Activated CD4-positive, alpha-beta T cell treated with anti-CD3 and anti-CD28 coated beads, Interleukin-2, Interleukin-4, amounts not matched to agents 100 ng/mL and 50 ng/mL, durations not matched to agents 16 hours and 8 hours (primary cell): ENCODE measurements at places on chromosomes 4 and X.

GRCh38 chr4:42488114-42488513, 90.8 kb downstream of the SHISA3 start:
- DNase-seq = no peak

GRCh38 chr4:165628572-165628971, 244.5 kb upstream of the TLL1 start:
- no peak for DNase-seq

- no peak for DNase-seq
Observed at GRCh38 chr4:128524311-128524710, 236.7 kb upstream of the PGRMC2 start.

DNA sequence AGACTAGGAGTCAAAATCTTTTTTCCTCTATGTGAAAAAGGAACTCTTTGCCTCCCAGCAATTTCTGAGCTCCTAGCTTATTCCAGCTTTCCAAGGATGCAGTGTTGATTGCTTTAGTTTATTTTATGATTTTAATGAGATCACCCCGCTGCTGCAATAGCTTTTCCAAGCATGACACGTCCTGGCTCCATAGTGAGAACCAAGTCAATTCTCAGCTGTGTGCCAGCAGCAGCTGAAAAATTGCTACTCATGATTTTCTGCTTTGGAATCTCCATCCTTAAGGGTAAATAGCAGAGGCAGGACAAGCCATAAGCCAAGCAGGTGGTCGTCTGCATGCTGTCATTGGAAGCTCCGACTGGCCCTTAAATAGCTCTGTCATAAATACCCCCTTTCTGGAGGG, 64.5 kb downstream of the FTHL17 start:
- no peak for DNase-seq

DNA sequence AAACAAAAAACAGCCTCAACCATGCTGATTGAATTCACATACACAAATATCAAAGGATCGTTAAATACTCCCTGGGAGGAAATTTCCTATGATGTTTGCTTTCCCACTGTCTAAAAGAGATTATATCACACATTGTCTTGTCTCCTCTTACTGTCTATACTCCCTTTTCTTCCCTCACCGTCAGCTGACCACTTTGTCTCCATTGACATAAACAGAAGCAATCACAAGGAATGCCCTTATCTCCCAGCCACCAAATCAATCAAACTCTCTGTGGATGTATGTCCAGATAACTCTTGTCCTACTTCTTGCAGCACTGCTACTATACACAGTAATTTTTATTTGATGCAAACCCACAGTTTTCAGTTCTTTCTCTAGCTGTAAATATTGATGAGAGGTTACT, 12.2 kb upstream of the NUDT9 start:
- no peak for DNase-seq

DNA sequence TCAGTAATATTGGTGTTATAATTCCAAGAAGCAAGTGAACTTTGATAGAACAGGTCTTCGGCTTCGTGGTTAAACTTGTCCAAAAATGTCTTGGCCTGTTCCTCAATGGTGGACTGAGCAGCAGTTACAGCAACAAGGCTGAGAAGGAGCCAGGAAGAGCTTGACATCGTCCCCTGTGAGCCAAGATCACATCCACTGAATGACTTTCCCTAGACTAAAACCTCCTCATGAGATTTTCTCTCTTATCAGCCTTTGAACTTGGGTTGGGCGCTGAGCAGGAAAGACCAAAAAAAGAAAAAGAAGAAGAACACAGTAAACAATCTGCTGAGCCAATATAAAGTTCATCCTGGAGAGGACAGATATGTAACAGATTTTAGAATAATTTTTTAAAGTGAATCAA, at the start of gene ACE2:
ACE2 (minus strand) TSS at position 216 of the 400 bp plus-strand sequence; CDS start at position 167, 49 bp downstream.
- no peak for DNase-seq

- DNase-seq = no peak
Observed at GRCh38 chrX:67717571-67717970, 173.8 kb downstream of the AR start.

DNA sequence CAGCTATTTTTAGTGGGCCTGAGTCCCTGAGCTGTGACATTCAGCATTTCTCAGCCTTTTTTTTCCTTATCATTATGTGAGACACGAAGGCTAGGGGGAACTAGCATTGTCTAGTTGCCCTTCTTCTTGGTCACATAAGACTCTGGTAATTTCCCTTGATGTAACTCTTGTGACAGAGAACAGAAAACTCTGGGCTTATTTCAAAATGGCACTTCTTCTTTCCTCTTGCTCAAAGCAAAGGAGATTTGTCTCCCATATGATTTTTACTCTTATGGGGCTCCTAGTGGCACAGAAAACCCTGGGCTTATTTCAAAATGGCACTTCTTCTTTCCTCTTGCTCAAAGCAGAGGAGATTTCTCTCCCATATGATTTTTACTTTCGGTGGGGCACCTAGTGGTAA, 14.7 kb downstream of the ATXN3L start:
- no peak for DNase-seq

GRCh38 chrX:96843566-96843965, 40.1 kb upstream of the RPA4 start:
- no peak for DNase-seq

- DNase-seq = no peak
Observed at GRCh38 chr4:94668724-94669123, 89.0 kb upstream of the BMPR1B start.

DNA sequence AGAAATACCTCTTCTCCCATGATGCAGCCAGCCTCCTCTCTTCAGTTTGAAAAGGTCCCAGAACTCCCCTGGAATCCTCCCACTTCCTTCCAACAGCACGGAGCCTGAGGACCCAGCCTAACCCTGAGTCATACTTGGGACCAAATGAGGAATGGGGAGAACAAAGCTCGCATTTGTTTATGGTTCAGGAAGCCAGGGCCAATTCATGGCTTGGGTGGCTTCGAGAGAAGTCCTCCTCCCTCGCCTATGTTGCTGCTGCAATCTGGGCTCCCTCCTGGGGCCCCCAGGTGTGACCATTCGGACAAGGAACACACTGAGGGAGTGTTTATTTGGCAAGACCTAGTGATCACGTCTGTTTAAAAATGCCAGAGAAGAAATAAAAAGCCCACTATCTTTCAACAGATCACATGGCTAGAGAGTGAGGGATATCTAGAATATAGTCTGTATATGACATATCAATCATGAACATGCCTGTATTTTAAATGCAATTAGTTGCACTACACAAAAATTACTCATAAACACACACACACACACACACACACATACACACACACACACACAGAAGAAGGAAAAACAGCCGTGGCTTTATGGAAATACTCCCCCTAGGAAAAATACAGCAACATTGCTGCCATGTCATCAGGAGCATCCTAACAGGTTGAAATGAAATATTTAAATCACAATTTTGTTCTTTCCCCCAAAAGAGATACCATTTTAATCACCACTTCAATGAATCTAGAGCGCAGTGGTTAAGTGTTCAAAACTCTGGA, 155.7 kb upstream of the MAP3K15 start:
- no peak for DNase-seq

GRCh38 chr4:159252491-159252890, 149.6 kb downstream of the RAPGEF2 start:
- no peak for DNase-seq

DNA sequence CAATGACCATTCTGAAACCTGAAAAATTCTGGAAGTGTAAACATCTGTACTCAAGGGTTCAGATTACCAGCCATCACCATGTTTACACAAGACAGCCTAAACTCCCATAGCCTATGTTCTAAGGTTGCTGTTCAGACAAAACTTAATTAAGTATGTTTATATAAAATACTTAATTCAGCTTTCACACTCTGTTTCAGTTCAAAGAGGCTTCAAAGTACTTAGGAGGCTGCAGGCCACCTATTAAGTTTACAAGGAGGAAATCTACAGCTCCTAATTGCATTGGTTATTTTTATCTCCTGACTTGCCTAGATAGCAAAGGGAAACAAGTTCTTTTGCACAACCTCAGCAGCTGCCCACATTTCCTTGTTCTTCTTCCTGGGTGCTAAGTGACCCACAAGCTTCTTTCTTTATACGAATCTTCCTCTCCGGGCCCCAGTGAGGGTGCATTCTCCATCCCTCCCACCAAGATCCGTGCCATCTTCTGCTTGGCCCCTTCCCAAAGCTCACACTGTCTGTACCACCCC, 2.0 kb downstream of the GAK start:
- no peak for DNase-seq

DNA sequence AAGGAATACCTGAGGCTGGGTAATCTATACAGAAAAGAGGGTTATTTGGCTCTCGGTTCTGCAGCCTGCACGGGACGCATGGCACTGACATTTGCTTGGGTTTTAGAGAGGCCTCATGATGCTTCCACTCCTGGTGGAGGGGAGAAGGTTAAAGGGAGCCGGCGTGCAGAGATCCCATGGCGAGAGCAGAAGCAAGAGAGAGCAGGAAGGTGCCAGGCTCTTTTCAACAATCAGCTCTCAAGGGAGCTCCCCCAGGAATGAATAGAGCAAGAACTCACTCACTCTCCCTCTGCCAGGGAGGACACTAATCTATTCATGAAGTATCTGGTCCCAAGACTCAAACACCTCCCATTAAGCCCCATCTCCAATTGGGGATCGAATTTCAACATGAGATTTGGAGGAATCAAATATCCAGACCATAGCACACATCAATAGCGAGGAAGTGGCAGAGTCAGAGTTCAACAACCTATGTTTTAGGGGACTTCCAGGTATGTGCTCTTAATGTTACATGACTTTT, 109.8 kb downstream of the SORBS2 start:
- no peak for DNase-seq

DNA sequence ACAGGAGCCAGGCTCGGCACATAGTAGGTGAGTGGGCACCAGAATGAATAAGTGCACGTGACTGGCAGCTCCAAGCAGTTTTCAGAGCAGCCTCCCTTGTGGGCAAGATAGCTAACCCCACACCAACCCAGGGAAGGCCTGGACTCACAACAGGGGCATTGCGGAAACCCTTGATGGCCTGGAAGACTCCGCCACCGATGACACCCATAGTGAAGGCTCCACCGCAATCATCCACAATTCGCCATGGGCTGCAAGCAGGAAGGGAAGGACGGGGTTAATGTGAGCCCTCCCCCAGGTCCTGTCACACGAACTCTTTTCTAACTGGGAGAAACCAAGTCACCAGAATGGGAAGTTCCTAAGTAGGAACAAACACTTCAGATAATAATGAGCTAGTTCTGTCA, 957 bp downstream of the TIMM17B start:
- no peak for DNase-seq
